ENCODE measurements at places on chromosomes 3 and 15.

DNA sequence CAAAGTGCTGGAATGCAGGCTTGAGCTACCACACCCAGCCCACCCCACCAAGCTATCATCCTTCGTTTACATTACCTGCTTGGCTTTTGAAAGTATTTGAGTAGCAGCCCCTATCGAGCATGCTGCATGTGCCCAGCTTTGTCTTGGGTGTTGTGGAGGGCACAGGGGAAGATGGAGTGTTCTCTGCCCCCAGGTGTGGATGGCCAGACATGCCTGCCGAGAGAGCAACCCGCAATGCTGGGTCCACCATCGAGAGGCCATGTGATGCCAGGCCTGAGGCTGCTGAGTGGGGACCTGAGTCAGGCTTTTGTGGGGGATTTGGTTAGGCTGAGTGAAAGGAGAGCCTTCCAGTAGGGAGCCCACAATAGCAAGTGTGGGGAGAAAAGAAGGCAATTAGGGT is 25.9 kb downstream of the FOXL2NB start:
- DNase-seq: no peak

DNA sequence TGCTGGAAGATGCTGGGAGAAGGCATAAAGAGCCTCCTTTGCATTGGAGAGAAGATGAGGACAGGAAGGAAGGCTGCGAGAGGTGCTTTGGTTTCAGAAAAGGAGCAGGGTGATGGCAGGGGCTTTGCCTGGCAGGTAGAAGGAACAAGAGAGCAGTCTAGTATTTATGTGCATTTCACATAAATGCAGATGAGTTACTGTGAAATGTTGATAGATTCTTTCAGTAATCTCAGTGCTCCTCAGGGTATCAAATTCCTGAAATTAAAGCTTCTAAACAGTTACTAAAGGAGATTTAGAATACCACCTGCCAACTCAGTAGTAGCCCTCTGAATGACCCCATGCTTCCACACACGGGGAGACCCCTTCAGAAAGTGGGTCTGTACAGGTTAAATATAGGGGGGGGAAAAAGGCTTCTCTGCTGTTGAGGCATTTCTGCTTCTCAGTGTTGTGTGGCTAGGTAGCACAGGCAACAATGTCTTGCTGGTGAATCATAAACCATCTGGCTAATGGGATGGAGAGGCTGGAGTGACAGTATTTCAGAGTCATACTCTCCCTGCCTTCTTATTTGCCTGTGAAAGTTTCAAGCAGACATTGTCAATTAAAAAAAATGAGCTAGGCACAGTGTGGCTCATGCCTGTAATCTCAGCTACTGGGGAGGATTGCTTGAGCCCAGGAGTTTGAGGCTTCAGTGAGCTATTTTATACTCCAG is 14.3 kb upstream of the FBXL22 start:
- DNase-seq: no peak

DNA sequence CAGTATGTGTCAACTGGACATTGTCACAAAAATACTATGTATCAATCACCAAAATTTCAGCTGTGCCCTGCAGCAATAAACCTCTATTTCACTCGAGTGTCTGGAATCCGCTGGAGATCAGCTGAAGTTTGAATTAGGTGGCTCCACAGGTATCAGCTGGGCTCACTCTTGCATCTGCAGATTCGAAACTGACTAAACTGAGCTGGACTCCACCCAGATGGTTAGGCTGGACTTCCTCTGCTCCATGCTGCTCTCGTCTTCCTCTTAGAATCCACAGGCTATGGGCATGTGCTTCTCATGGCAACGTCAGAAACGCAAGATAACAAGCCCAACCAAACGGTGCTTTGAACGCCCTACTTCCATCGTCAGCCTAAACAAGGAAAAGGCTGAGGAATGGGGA is 565.3 kb upstream of the ROBO2 start:
- no peak for DNase-seq

DNA sequence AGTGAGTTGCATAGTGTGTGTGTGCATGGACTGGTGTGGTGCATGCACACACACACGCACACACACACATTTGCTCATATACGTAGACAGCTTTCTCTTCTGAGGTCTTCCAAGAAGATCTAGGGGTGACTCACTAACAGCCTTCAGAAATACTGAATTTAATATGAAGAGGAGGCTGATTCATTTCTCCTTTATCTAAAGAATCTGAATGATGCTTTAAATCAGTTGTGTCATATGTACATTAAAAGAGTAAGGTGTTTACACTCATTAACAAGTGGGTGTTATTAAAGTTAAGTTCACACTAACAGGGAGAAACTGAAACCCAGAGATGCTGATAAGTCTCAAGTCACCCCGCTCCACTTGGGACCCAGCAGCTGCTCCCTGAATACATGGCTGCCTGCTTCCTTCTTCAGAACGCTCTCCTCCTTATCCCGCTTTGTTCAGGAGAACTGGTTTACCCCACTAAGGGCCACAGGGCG is 22.0 kb downstream of the TMPRSS7 start:
- DNase-seq: no peak

DNA sequence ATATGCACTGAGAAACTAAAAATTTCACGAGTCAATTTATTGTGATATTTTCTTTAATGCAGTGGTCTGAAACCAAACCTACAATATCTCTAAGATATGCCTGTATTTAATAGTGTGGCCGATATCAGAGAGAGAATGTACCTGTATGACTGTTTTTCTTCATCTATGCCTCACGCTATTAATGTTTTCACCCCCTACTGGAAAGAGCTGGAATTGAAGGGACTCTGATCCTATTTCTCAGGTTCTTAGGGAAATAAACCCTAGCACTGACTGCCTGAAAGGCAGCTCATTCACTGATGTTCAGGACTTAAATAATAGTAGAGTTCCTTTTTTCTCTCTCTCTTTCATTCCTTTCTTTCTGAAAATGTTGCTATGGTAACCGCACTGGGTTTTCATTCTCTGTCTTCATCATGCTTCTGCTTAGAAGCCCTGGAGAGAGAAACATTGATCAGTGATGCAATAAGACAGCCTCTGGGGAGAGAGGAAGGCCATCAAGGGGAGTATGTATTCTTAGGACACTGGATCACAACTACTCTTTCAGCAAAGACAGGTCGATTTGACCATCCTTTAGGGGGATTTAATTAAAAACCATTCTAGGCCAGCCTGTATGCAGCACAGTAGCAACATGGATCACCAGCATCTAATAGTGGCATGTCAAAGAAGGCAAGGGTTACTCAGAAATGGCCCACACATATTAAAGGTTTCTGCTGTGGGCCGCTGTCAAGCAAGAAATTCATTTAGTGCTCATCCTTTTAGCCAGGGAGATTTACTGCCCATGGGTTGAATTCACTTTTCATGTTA is 1135.7 kb downstream of the IGSF11 start:
- no peak for DNase-seq

- DNase-seq: no peak
These were observed 80.3 kb downstream of the STAG1 start for GRCh38 chr3:136671921-136672320.

DNA sequence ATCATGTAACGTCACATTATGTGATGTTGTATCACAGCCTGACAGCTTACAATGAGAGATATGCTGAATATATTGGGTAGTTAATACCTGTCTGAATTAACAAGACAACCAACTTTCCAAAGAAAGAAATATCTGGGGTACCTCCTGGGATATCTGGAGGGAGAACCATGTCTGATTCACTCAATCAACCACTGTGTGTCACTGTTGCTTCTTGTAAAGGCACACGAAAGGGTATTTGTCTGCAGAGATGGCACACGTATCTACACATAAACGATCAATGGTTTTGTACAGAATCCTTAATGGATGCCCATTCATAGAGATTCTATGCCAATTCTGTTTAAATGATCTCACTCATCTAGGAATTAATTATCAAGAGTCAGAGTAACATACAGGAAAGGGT is 252.1 kb upstream of the TMCO5A start:
- no peak for DNase-seq

DNA sequence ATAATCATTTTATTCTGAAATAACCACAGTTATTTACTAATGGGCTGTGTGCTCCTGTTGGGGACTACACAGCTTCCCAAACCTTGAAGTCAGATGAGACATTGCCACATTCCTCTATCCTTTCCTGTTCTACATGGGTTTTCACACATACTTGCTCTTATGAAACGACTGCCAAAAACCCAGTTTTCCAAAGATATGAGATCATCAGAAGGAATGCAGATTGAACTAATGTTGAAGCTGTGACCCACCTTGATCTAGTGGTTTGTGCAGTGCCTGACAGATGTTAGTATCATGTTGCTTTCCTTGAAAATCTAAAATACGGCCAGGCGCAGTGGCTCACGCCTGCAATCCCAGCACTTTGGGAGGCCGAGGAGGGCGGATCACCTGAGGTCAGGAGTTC is 144.6 kb downstream of the VGLL4 start:
- no peak for DNase-seq

DNA sequence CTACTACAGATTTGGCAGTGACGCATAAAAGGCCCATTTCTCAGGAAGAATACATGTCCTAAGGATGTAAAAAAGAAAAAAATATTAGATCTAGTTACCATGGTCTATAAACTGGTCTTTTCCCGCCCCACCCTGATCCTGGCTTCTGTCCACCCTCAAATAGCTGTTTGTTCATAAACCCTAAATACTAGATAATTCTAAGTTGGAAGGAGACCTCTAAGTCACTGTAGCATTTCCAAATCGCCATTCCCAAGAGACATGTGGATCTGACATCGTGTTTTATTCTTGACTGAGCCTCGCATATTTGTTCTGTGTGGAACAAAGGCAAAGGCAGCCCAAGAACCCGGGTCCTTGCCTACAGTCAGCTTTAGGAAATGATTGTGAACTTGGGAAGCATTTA is 49.0 kb downstream of the LMCD1 start:
- no peak for DNase-seq

DNA sequence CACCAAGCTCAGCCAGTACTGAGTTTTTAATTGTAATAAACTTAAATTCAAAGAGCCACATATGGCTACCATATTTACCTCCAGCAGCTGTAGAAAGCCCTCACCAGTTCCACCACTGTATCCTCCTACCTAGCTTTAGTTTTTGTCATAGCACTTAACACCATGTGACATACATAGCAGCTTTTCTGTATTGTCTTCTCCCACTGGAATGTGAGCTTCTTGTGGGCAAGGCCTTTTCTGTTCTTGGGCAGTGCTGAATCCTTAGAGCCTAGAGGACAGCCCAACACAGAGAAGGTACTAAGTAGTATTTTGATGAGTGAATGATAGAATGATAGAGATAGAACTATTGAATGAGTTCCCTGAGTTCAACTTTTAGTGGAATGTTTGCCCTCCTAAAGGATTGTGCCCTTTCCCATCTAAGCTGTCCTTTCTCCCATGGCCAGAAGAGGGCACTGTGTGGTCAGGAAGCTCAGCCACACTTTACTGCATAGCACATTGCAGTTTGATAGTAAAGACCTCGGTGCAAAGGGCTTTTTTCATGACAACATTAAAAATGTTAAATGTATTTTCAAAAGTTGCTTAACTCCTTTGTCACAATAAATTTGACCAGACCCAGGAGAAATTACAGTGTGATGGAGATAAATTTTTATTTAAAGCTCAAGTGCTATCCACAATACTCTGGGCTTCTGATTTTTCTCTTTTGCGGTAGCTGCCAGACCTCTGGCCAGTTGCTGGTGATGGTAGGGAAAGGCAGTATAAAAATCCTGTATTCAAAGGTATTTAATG is 115.8 kb downstream of the GHSR start:
- peak; percentile 68 for DNase-seq

DNA sequence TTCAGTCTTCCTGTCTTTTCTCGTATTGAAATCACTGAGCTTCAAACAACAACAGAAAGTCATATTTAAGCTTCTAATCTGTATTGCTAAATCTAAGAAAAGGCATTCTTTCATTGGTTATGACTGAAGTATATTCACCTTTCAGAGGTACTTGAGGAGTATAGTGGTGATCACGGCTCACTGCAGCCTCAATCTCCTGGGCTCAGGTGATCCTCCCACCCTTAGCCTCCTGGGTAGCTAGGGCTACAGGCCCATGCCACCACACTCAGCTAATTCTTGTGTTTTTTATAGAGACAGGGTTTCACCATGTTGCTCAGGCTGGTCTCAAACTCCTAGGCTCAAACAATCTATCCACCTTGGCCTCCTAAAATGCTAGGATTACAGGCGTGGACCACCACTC is 38.7 kb downstream of the WDR49 start:
- no peak for DNase-seq
